ENCODE measurements at places on chromosomes 6 and 20.

DNA sequence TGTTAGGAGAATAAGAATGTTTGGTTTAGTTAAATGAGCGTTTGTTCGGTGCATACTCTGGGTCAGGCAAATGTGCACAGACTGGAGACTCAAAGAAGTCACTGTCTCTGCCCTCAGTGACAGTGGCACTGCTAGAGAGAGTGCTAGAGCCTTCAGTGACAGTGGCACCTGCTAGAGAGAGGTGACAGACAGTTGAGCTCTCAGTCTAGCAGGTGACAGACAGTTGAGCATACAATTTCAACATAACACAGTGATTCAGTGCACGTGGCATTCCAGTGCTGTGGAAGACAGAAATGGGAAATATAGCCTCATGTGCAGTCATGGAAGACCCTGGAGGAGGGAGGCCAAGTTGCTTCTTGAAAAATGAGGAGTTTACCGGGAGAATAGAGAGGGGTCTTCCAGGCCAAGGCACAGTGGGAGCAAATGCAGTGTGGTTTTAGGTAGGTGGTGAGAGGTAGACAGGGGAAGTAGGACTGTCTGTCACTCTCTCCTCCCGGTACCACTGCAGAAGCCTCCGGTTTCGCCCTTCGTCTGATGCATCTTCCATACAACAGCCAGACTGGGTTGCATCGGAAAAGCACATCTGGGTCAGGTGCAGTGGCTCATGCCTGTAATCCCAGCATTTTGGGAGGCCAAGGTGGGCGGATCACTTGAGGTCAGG, 107.9 kb upstream of the CLDN20 start:
- no peaks in the 10 kb centered on the region for H3K36me3 ChIP-seq
- H3K27ac ChIP-seq: no peak overlapping the region
- H3K27me3 ChIP-seq: no peaks in the 10 kb centered on the region
- H3K4me3 ChIP-seq: no peak overlapping the region
- H3K4me1 ChIP-seq: peaks cover 6% of the 10 kb centered on the region

- no peak for DNase-seq
- no peaks in the 10 kb centered on the region for H3K4me1 ChIP-seq
- H3K27me3 ChIP-seq: no peaks in the 10 kb centered on the region
- no peaks in the 10 kb centered on the region for H3K36me3 ChIP-seq
- H3K27ac ChIP-seq: no peak overlapping the region
- H3K4me3 ChIP-seq: no peak overlapping the region
Observed at GRCh38 chr20:10658876-10659632, 14.7 kb downstream of the JAG1 start.

GRCh38 chr6:49205526-49205925, 257.5 kb downstream of the MMUT start:
- no peaks in the 10 kb centered on the region for H3K27me3 ChIP-seq
- DNase-seq: no peak
- H3K36me3 ChIP-seq: no peaks in the 10 kb centered on the region
- H3K4me3 ChIP-seq: no peak overlapping the region

- H3K4me1 ChIP-seq: no peaks in the 10 kb centered on the region
- no peak overlapping the region for H3K27ac ChIP-seq
- H3K36me3 ChIP-seq: peaks cover 9% of the 10 kb centered on the region
- DNase-seq: no peak
- H3K27me3 ChIP-seq: no peaks in the 10 kb centered on the region
- H3K4me3 ChIP-seq: no peak overlapping the region
Observed at GRCh38 chr6:34377984-34378383, 14.5 kb downstream of the NUDT3 start.

DNA sequence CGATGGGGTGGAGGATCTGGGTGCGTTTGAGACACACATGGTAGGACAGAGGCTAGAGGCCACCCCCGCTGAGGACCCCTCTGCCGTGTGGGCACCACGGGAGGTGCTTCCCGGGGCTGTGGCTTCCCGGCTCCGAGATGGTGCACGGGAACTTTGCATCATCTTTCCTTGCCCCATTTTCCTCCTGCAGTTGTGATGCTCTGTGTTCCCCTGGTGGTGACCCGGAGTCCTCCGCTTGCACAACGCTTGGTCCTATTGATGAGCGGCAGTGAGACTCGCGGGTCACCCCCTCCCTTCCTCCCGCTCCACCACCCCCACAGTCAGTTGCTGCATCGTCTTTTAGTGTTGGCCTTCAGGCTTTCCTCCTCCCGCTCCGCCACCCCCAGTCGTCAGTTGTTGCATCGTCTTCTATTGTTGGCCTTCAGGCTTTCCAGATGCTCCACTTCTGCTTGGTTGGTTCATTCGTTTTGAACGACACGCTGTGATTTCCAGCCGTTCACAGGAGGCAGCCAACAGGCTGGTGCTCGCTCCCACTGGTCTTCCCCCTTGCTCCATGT, 37.3 kb downstream of the PYGB start:
- no peaks in the 10 kb centered on the region for H3K4me1 ChIP-seq
- no peak for DNase-seq
- no peak overlapping the region for H3K27ac ChIP-seq
- H3K4me3 ChIP-seq: no peak overlapping the region
